ENCODE measurements at places on chromosomes 7 and 10.

DNA sequence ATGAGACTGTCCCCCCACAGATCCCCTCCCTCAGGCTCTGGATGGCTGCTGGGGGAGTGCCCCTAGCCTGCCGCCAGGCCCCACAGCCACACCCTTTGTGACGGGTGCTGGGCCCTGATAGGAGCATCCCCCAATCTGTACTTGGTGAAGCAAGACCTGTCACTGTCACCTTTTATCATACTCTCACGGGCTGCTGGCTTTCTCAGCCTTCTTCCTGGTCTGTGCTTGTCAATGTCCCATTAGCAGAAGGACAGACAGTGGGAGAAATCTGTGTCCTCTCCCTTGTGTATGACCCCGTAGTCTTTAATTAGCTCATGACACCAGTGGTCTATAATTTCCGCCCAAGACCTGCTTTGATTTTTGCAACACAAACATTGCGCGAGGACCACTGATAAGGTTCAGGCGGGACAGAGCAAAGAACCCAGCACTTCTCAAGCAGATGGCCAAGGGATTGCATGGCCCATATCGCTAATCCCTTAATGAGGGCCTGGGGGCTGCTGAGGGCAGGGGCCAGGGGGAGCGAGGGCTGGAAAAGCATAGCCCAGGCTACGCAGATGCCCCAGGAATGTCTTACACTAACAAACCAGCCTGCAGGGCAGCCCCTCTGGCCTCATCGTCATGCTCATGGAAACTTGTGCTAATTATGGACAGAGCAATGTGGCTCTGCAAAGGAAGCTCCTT is 127.8 kb downstream of the PTPN20 start:
- no peak for DNase-seq

DNA sequence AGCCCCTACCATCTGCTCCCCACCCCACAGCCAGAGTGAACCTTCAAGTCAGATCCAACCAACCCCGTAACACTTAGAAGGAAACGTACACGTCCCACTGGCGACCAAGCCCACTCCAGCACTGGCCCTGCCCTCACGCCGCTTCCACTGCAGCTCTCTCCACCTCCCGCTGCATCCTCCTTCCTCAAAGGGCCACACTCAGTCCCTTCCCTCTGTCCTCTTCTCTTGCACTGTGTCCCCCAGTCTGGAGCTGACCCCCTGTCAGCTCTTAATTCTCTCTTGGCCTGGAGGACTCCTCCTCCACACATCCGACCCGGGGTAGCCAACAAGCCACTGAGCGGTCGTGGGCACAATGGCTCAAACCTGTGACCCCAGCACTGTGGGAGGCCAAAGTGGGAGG is 85.8 kb downstream of the PROSER2 start:
- no peak for DNase-seq

DNA sequence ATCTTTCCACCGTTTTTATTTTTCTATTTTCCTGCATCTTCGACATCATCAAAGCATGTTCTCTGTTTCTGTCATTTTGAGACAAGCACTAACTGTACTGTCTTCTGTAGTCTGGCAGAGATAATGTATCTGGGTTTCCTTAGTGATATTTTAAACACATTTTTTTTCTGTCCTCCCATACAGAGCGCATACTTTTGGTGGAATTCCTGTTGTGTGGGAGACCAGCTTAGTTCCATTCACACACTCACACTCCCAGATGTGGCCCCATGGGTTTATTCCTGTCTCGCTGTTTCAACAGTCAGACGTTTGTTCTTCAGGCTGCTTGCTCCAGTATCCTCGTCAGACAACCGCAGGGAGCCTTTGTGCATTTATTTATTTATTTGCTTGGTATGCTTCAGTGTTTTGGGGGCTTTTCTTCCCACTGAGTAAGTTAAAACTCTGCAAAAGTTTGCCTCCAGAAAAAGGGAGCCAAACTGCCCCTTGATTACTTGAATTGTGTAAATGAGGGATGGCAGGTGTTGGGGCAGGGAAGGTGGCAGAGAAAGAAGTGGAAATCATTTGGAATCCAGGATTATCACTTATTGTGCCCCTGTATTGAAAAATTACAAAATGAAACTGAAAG is 456.8 kb upstream of the KLF6 start:
- no peak for DNase-seq

GRCh38 chr10:4102802-4103344 is 317.9 kb upstream of the KLF6 start:
- no peak for DNase-seq

DNA sequence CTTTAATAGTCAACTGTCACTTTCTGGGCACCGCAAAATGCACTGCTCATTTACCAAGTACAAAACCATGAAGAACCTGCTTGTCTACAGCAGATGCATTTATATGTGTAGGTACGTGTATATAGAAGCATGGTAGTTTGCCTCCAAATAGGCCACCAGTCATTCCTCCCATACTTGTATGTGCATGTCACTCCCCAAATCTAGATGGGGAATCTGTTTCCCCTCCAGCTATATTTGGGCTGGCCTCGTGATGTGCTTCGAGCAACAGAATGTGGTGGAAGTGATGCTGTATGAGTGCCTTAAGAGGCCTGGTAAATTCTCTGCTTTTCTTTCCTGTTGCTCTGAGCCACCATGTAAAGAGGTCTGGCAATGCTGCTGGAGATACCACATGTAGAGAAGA is 47.1 kb downstream of the PSMC2 start:
- no peak for DNase-seq

- no peak for DNase-seq
These were observed 133.6 kb downstream of the CALN1 start for GRCh38 chr7:72278550-72278949.

GRCh38 chr10:5583525-5584175 is 58.9 kb downstream of the CALML3 start:
- no peak for DNase-seq

GRCh38 chr7:112770051-112770450 is 20.1 kb downstream of the TMEM168 start:
- no peak for DNase-seq

DNA sequence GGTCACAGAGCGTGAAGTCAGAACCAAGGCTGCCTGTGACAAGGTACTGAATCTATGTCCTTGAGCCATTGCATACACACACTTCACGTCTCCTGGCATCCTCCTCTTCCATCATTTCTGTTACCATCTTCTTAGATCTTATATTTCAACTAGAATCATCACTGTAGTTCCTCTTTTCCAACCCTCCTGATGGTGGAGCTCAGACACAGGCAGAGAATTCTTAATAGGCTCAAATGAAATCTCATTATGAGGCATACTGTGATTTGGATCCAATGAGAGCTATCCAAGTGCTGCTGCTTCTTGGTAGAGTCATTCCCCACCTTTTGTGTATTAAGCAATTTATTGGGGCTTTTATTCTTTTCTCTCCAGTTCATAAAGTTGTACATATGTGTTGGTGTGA is 113.2 kb downstream of the CALCR start:
- DNase-seq = no peak

GRCh38 chr7:47196106-47196645 is 385.7 kb downstream of the TNS3 start:
- DNase-seq = no peak

GRCh38 chr10:70761031-70761601 is 24.1 kb downstream of the TBATA start:
- DNase-seq = no peak

GRCh38 chr7:138023618-138024342 is 21.9 kb upstream of the CREB3L2 start:
- DNase-seq = no peak

DNA sequence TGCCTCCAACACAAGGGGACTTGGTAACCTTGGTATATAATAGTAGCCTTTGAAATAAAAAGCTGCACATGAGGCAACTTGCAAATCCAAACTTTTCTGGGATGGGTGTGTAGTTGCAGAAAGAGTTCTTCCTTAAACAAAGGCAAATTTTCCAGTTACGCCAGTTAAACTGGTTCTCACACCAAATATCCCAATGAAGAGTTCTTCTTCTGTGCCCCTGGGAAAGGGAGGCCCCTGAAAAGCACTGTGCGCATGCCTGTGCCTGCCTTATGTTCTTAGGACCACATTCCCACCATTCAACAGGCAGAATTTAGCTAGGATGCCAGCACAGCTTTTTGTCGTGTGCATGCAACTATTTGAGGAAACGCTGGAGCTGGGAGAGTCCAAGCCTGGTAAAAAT is 164.8 kb upstream of the SLC25A13 start:
- DNase-seq = no peak

DNA sequence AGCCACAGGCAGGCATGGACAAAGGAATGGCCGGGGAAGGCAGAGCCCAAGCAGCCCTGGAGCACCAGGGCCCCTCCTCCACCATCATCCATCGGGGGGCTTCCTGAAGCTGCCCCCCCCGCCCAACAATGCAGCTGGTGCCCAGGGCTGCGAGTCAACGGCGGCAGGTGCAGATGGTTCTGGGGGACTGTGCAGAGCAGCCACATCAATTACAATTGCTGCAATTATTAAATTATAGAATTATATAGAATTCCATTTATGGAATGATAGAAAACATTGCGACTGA is 28.3 kb downstream of the EBF3 start:
- no peak for DNase-seq

GRCh38 chr10:19778996-19779395 is 37.2 kb upstream of the PLXDC2 start:
- DNase-seq = no peak

DNA sequence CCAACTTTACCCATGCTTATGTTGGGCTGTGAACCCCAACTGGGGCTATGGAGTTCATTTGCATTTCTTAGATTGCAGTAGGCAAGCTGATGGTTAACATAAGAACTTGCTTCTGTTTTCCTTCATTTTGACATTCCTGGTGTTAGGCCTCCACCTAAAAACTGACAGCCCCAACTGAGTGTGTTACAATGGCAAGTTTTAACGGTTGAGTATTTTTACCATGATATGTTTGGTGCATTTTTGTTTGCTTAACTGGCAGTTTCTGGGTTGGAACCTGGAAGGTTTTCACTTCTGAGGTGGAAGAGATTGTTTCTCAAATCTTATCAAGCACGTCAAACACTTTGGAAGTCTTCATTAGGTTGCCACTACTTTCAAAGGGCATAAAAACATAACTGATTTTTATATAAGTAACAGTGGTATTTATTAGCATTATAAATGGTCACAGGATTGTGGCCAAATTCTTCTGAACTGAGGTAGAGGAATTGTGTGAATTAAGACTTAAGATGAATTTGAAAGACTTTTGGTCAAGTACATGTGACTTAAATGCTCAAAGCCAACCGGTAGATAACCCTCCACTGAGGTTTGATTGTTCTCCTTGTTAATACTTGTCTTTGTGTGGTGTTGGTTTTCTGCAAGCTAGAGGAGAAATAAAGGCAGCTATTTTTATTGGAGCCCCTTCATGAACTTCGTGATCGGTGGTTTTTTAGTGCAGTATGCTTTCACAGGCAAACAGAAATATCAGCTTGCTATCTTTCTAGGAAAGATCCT is 2.8 kb downstream of the BMI1 start:
- no peak for DNase-seq

DNA sequence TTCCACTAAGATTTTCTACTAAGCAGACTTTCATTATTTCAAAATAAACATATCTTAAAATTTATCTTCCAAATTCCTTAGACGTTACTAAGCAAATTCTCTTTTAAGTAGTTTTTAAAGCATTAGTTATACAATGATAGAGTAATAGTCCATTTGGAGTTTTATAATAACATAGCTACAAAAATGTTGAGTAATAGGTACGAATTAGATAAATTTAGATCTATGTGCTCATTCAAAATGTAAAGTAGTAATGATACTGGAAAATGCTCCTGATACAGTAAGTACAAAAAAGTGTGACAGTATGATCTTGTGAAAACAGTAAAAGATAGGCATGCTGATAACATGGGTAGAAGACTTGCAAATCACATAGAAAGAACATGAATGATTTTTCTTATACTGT is 4.5 kb downstream of the DMTF1 start:
- DNase-seq = no peak

- no peak for DNase-seq
These were observed 92.5 kb upstream of the INHBA start for GRCh38 chr7:41795276-41795833.

- DNase-seq = no peak
These were observed 29.3 kb downstream of the PIK3AP1 start for GRCh38 chr10:96690755-96691730.

DNA sequence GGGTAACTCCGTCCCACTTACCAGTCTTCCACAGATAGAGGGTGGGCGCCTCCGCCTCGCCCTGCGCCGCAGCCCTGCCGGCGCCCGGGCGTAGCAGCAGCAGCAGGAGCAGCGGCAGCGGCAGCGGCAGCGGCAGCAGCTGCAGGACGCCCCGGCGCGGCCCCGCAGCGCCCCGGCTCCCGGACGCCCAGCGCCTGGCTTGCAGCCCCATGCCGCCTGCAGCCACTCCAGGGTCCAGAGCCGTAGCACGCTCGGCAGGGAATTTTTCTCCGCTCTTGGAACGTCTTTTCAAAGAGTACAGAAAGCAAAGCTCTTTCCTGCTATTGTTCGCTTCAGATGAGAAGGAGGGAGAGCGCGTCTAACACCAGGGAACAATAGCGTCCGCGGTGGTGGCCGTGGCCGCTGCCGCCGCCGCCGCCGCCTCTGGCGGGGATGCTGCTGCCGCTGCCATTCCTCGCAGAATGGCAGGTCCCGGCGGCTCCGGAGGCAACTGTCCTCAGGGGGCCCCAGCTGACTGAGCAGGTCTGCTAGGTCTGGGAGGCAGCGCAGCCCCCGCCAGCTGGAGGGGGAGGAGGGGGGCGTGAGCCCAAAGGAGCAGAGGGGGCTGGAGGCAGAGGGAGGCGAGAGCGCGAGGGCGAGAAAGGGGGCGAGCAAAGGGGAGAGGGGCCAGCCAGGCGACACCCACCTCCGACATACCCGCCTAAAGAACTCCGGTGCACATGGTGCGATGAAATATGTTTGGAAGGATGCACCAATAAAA is at the start of gene THSD7A:
THSD7A (minus strand) TSS at position 463 of the 760 bp plus-strand sequence; CDS start at position 211, 252 bp downstream.
- no peak for DNase-seq

- no peak for DNase-seq
These were observed 112.3 kb downstream of the ABLIM1 start for GRCh38 chr10:114545819-114546218.

DNA sequence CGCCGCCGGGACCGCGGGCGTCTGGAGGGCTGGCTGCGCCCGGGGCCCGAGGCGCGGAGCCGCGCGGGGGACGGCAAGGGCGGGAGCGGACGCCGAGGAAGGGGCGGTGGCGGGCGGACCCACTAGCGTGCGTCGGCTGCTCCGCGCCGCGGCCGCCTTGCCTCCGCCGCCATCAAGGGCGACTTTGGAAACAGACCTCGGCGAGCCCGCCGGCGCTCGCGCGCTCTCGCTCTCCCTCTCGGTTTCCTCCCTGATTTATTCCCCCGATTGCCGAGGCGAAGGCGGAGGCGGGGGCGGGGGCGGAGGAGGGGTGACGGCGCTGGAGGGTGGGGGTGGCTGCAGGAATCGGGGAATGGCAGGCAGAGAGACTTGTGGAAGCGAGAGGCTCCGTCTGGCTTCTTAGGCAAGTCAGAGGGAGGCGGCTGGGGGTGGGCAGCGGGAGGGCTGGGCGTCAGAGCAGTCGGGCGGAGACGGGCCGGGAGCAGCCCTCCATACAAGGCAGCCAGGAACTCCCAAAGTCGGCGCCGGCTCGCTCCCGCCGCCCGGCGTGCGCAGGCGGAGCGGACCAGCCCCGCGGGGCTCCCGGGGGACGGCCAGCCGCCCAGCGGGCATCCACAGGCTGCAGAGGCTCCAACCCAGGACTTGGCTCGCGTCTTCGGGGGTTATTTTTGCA is at the start of gene CACNA2D1:
CACNA2D1 (minus strand) TSS at position 231 of the 673 bp plus-strand sequence.
- no peak for DNase-seq
